ENCODE measurements at places on chromosomes 7 and 10. TPM values are rescaled to one million over a fixed set of nuclear protein-coding genes. Genes with fewer than 3 reads are reported as not detected.

Gene FAM25A
- total RNA-seq = not detected

Gene HOXA10
- 3.7 TPM for total RNA-seq

Gene OPN1SW
- not detected for total RNA-seq

Gene HECW1
- not detected for total RNA-seq

Gene IDI2
- not detected for total RNA-seq

Gene NUTM2E
- not detected for total RNA-seq

- no peak for DNase-seq
Observed at GRCh38 chr7:132066761-132067171, 509.5 kb downstream of the PLXNA4 start.

DNA sequence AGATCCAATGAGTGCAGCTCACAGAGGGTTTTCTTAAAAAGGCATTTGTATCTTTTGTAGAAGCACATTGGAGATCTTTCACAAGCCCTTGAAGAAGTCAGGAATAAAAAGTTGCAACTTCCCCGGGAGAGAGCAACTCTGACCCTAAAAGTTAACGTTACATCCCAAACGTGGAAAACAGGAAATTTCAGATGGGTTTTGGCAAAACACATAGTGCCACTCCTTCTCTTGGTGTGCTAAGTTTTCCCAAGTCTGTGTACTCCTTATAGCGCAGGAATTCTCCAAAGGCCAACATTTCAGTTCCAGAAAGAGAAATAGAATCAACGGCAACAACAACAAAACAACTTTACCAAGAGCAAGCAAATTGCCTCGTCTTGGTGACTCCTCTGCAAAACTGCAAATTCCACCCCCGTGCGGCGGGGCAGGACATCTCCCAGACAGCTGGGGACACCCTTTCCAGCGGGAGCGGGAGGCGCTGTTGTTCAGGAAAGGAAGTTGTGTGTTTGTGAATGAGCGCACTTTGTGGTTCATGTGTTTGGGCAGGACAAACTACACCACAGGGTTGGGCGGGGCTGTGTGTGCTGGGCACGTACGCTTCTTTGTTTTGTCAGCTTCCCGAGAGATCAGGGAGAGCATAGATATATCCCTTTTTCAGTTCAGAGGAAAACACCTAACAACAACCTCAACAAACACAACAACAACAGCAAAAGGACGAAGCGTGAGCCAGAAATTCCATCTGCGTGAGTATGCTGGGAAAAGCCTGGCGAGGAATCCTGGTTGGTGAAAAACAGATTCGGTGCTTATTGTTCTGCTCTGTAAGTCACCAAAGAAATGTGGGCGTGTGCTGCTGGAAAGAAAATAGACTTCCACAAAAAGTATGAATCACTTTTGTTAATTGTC lies 294.7 kb upstream of the PITRM1 start:
- peak; percentile 100 for DNase-seq

DNA sequence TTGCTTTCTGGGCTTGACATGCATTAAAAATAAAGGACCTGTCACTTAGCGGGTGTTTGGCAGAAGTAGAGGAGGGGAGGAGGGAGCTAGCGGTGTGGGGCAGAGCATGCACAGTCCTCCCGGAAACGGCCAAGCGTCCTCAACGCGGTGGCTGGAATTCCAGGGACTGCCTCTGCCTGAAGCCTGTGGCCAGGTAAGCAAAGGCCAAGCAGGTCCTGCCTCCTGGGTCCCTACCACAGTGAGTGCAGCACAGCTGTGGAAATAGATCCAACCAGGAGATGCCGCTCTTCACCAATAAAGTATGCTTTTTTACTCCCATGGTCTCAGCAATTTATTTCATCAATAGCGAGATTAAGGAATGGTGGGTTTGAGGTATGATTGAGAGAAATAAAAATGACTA lies 323.4 kb downstream of the WDR37 start:
- no peak for DNase-seq

DNA sequence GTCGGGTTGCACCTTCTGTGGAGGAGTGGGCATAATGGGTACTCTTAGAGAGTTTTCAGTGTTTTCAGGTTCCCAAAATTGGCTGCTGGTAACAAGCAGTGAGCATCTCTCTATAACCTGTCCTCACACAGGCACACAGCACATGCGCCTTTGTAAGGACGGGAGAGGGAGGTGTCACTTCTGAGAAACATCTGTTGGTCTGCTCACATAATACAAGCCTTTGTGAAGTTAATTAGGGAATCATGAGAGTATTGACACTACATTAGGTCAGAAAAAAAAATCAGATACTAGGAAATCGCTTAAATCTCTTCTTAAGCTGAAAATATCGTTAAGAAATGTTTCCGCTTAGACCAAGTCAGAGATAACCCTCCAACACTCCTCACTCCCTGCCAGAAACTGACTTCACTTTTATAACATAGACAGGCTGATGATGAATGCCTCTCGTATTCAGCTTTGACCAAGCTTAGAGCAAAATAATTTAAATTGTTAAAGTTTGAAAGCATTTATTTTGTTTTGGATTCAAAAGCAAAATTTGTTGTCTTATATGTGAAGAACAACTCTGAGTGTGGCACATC lies 769.7 kb downstream of the TNS3 start:
- DNase-seq = no peak

DNA sequence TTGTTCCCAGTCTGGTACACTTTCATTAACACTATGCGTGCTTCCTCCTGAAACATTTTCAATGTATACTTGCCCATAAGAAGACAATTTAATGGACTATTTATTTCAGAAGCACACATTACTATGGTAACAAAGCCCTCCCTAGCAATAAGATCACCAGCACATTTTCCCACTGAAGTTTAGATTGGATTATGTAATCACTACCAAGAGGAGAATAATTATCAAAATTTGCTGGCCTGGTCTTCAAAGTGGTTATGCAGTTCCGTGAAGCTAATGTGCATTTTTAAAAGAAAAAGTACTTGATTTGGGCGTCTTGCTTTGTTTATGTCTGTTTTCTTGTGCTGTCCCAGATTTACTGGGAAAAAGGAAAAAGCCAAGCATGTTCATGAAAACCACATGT lies 61.9 kb downstream of the AP3M1 start:
- DNase-seq = no peak

DNA sequence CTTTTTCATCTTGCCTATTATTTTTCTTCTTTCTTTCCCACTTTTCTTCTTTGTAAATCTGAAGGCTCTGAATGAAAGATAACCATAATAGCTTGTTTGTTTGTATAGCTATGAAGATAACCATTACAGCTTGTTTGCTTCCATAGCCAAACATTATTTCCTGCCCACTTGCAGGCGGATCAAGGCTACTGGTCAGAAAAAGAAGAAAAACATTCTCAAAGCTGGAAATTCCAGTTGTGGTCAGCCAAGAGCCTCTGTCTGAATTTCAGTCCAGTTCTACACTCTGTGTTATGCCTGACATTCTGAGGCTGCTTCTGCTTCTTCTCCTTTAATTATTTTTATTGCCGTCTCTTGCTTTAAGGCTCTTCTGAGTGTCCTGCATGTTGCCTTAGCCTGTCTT lies 48.9 kb downstream of the TMEM178B start:
- DNase-seq = no peak

DNA sequence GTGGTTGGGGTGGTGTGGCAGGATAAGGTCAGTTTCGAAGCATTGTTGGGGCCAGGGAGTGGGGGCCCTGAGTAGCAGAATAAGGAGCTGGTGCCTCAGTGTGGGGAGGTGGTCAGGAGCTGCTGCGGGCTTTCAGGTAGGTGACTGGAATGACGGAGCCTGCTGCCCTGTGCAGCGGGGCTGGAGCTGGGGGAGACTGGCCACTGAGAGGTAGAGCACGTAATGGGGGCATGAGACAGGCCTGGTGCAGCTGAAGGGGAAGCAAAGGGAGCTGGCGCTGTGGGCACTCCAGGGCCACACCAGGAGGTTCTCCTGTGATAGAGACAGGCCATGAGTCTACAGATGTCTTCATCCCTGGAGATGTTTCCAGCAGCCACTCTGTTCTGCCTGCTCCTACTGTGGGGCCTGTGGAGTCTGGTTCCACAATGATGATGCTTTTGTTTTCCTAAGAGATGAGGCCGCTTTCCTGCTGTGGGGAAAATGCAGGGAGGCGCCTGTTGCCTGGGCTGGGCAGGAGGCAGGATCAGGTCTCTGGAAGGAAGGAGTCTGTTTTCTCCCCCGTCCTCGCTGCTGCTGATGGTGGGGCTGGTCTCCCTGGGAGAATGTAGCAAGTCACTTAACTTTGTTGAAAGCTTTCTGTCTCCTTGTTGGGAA lies 31.1 kb downstream of the NUB1 start:
- DNase-seq = no peak

DNA sequence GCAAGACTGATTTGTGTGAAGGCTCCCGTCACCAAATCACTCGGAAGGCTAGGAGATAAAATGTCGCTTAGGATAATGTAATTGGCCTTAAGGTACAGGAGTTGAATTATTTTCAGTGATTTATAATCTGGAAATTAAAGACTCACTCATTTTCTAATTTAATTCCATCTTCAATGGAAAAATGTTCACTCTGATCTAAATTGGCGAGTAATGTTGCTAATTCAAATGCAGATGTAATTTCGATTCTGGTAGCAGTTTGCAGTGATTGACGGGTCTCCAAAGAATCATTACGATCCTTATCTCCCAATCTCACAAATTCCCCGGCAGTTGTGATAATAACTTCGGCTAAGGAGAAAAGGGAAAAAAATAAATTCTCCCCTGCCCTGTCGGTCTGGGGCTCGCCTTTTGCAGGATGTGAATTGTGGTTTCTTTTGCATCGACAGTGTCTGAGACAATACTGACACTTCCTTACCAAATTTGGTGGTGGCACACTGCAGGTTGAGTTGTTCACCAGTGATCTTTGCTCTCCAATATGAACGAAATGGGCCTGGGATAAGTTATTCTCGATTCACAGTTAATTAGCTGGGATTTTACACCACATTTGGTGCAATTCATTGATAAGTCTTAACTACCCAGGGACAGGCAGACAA lies 215.1 kb upstream of the GPR26 start:
- no peak for DNase-seq

GRCh38 chr7:909358-910329 lies 33.3 kb downstream of the GET4 start:
- DNase-seq = no peak

All from dermis blood vessel endothelial cell (primary cell).